ENCODE measurements at places on chromosomes 1 and 21.

- no peak for DNase-seq
Measured at GRCh38 chr1:111234258-111234657, 6.7 kb downstream of the CHI3L2 start.

DNA sequence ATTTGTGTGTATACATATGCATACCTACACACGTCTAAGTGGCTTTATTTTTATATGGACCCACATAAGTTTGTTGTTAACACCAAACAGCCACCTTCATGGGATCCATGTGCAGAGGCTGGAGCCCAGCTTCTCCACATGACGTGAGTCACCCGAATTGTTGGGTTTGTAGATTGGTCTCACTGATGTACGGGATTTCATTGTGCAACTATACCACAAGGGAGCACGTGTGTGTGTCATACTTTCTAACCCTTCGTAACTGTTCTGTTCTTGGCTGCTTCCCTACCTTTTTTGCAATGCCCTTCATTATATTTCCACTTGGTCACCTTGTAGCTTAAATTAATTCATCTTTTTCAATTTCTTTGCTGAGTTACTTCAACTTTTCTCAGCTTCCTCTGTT lies 21.0 kb downstream of the SPRTN start:
- no peak for DNase-seq

DNA sequence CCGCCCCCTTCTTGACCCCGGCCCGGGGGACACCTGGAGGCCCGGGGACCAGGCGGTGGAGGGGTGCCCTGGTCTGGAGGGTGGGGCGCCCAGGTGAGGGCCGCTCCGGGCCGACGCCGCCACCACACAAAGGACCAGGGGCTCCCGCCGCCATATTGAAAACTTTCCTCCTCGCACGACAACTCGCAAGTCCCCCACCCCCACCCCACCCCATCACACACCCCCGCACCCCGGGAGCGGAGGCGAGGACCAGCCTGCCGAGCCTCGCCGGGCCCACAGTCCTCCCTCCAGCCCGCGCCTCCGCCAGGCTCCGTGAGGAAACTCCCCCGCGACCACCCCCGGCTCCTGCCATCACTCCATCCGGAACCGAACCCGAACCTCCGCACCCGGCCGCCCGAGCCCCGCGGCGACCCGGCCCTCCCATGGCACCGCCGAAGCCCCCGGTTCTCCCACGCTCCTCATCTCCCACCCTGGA lies 733 bp downstream of the KDM5B start:
- DNase-seq: no peak

- no peak for DNase-seq
Measured at GRCh38 chr21:35775778-35776544, 284.4 kb downstream of the SETD4 start.

- no peak for DNase-seq
Measured at GRCh38 chr1:7196036-7196911, 411.0 kb downstream of the CAMTA1 start.

- no peak for DNase-seq
Measured at GRCh38 chr1:152743371-152744145, 14.3 kb upstream of the KPRP start.

GRCh38 chr21:34029743-34030528 lies 43.4 kb upstream of the MRPS6 start:
- no peak for DNase-seq

- no peak for DNase-seq
Measured at GRCh38 chr1:156600733-156601121, 552 bp downstream of the GPATCH4 start.

GRCh38 chr1:222618880-222619596 lies 1.1 kb downstream of the MIA3 start:
- DNase-seq: no peak
